Progenitor cell of endocrine pancreas (in vitro differentiated cells): ENCODE measurements at places on chromosomes 1 and 21.
A peak's percentile ranks its signal among the peaks of the same experiment; 100 is the strongest.

- no peak for DNase-seq
Observed at GRCh38 chr21:34201001-34201400, 127.6 kb downstream of the MRPS6 start.

DNA sequence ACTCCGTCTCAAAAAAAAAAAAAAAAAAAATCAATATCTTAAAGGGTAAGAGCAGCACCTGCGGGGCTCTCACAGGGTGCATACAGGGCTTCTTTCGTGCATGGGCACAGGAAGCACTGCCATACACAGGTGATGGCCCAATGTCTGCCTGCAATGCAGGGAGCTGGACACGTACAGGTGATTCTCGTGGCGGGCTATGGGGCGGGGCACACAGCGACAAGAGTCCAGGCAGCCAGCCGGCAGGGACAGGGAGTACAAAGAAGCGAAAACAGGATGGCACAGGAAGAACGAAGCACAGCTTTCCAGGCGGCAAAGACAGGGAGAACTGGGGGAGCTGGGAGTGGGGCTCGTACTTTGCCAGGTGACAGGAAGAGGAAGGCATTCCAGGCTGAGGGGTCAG is 1.6 kb downstream of the KIF17 start:
- DNase-seq: no peak

DNA sequence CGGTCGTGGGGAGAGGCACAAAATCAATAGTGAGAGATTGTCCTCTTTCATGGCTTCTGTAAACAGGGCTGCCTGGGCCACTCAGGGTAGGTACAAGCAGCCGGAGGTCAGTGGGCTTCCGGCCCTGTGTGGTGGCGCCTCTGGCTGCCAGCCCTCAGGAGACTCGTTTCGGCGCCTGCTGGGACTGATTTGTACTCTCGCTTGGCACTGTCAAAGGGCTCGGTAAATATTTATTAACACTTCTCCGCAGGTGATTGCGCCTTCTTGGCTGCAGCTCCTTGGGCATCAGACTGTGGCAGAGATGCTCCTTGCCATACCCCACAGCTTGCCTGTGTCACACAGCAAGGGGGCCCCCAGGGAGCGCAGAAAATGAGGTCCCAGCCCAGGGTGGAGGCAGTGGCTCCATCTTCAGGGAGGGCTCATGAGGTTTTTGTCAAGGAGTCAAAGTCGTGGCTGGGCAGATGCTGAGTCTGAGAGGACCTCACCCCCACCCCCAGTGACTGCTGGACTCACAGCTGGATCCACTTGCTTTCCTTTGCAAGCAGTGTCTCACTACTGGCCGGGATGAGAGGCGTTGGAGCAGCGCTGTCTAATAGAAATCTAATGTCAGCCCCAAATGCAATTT is 262.5 kb downstream of the GRIK3 start:
- peak; percentile 19 for DNase-seq

DNA sequence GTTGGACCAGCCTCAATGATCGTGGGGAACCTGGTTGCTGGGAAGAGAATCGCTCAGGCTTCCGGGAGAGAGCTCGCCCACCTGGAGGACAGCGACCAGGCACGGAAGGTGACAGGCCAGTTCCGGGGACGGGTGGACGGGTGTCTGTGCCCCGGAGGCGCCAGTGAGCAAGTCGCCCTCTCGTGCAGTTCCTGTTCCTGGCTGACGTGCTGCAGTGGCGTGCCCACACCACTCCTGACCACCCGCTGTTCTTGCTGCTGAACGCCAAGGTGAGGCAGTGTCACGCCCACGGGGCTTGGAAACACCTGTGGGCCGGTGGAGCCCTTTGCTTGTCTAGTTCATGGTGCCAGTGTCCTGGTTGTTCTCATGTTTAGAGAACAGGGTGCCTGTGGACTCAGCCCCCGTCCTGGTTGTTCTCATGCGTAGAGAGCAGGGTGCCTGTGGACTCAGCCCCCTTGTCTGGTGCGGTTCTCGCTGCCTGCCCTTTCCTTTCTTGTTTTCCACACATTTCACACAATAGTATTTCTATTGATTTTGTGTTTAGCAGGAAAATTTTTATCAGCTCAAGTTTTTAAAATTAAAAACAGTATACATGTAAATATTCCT is 53.1 kb downstream of the S100B start:
- no peak for DNase-seq

GRCh38 chr1:184463680-184464079 is 76.9 kb downstream of the C1orf21 start:
- DNase-seq: no peak

- no peak for DNase-seq
Observed at GRCh38 chr1:170445096-170445495, 86.9 kb upstream of the GORAB start.

- DNase-seq: peak; percentile 81
Observed at GRCh38 chr1:167687919-167688519, 33.8 kb upstream of the MPZL1 start.

DNA sequence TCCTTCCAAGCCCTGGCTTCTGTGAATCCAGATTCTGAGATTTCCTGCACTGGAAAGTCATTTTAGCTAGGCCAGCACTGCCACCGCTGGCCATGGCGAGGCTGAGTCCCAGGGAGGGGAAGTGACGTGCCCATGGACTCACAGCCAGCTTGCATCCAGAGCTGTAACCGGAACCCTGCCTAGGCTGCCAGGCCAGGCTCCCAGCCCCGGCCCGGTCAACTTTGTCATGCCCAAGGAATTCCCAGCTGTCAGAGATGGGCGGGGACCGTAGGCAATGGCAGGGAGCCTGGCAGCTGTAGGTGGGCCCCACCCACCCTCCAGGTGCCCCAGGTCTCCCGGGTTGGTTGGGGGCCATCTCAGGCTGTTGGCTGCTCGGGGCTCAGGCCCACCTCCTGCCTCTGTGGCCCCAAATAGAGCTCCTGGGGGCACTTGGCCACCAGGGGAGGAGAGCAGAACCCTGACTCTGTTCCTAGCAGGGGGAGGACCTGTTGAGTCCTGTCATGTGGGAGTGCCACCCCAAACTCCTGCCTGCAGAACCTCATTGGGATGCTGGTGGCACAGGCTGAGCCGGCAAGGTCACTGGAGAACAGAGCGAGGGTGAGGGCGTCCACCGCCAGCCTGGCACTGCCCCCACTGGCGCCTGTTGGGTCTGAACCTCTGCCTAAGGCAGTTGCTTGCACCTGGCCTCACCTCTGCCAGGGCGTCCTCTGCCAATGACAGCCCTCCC is 57.8 kb downstream of the FOXO6 start:
- DNase-seq: no peak

DNA sequence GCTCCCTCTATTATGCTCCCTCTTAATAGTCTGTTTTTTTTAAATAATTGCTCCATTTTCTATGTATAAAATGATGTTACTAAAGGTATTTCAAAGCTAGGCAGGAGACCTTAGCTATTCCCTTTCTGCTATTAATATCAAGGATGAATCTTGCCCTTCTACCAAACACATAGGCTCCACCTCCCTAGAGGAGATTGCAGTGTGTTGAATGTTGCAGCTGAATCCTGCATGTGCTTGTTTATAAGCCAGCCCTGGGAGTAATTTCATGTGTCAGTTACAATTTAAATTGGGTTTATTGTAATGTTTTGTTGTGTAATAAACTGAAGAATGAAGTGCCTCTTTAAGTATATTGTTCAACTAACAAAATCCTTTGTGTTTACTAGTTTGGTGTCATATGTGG is 66.0 kb downstream of the TMEM200B start:
- DNase-seq: no peak

DNA sequence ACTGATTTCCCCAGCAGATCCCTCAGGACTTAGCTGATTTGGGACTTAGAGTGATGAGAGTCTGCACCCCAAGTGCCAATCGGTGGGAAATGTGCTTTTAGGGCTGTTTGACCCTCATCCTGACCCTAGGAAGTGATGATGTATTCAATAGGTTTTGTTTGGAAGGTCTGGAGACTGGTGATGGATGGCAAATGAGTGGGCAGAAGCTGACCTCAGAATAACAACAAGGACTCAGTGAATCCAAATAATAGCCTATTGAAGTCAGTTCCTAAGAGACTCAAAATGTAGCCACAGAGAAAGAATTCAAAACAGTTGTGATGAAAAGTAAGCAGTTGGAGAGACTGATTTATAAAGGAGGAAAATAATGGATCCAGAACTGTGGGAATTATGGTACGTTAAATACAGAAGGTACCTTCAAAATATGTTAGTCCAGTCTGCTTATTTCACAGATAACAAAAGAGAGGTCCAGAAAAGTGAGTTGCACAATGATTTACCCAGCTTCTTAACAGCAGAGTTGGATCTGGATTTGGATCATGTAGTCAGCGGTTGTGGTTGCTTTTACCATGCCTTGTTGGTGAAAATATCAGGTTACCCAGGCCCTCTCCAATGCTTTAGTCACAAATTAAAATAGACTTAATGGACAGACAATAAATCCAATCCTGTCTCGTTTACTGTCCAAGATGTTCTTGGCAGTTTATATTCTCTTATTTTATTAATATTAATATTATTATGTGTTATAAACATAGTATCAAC is 123.0 kb upstream of the PTBP2 start:
- no peak for DNase-seq

DNA sequence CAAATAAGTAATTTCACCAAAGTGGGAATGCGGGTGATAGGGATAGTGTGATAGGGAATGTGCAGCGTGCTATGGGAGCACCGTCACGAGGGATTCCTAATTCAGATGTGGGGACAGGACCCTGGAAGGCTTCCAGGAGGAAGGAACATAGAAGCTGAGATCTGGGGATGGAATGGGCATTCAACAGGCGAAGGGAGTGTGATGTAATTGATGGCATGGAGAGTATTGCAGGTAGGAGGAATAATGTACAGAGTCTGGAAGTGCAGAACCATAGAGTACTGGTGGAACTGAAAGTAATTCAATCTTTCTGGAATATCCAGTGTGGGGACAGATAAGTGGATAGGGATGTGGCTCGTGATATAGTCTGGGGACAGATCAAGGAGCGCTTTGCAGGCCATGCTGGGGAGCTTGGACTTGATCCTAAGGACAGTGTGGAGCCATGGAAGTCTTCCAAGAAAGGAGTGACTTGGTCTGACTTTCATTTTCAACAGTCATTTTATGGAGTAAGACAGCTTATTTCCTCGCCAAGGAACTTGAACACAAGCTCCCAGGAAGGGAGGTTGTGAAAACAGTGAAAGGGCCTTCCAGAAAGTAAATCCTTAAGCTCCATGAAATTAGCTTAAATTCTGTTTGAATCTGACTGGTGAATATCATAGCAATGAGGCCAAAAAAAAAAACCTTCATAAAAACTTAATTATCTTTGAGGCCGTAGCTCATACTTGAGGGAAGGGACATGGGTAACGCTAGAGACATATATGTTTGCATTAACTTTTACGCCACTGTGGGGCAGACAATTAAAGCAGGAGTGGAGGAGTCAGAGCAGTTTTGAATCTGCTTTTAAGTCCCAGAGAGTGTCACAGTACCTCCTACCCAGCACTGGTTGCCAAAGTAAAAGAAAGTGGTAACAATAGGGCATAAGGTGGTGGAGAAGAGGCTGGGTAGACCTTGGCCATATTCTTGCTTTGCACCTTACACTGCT is 55.8 kb downstream of the ROR1 start:
- no peak for DNase-seq

DNA sequence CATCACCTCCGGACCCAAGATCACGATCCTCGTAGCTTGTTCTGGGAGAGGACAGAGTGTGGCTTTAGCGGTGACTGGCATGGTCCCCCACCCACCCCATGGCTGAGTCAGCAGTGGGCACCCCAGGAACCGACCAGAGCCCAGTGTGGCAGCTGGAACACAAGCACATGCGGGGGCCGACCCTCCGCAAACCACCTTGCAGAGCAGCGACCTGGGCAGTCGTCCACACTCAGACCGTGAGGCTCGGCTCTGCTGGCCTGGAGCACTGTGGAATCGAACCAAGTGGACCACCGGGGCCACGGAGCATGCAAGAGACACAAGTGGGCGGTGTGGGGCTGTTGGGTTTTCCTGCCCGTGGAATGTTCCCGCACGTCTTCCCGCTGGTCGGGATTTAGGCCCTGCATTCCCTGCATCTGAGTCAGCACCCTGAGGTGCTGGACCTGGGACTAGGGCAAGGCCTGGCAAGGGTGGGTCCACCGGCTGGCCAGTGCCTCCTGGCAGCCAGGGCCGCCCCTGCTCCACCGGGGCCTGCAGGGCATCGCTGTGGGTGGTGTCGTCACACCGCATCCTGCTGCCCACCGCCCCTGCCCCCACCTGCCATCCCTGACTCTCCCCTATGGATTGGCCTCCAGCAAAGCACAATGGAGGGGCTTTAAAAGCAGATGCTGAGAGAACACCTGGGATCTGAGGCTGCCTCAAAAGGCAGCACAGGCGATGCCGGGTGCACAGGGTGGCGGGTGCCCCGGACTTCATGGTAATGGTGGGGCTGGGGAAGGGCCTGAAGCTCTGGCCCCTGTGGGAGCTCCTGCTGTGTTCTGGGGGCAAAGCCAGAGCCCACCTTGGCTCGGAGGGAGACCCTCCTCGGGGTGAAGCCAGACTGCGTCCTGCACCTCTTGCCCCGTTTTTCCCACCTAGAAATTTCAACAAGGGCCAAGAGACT is 18.5 kb downstream of the MORN1 start:
- no peak for DNase-seq

GRCh38 chr1:41360786-41361494 is at the start of gene FOXO6:
Gene FOXO6 (plus strand): TSS chr1:41361434.
- peak; percentile 95 for DNase-seq

DNA sequence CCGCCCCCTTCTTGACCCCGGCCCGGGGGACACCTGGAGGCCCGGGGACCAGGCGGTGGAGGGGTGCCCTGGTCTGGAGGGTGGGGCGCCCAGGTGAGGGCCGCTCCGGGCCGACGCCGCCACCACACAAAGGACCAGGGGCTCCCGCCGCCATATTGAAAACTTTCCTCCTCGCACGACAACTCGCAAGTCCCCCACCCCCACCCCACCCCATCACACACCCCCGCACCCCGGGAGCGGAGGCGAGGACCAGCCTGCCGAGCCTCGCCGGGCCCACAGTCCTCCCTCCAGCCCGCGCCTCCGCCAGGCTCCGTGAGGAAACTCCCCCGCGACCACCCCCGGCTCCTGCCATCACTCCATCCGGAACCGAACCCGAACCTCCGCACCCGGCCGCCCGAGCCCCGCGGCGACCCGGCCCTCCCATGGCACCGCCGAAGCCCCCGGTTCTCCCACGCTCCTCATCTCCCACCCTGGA is 733 bp downstream of the KDM5B start:
- peak; percentile 26 for DNase-seq

GRCh38 chr1:150537732-150538684 is 11.2 kb upstream of the ADAMTSL4 start:
- no peak for DNase-seq
